Left lobe of liver (tissue), 2 donors: ENCODE measurements at places on chromosomes 13 and 19. TPM values are rescaled to one million over a fixed set of nuclear protein-coding genes. Genes with fewer than 3 reads are reported as not detected.

Gene CGB1
- not detected for total RNA-seq

Gene ALKBH7
- total RNA-seq: 83.9 TPM

- DNase-seq: no peak
Measured at GRCh38 chr13:37457612-37458011, 141.0 kb downstream of the POSTN start.

DNA sequence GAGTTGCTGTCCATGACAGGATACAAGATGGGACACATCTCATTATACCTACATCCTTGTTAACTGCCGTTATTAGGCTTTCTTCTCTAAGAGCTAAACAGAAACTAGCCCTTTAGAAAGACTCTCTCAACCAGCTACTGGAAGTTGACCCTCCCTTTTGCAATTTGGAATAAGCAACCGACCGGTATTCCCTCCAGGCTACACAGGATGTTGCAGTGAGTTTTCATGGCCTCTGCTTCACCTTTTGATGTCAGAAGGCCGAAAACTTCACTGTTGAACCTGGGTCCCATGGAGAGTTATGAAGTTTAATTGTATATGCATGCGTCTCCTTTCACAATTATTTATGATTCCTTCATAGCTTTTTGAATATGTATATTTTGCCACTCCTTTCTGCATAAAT is 1042.5 kb upstream of the SPRY2 start:
- DNase-seq: no peak

GRCh38 chr13:40615619-40616018 is 50.8 kb downstream of the FOXO1 start:
- DNase-seq: no peak

Gene FPR1
- 1.4 TPM for total RNA-seq
